ENCODE measurements at places on chromosomes 5 and 9.
A peak's percentile ranks its signal among the peaks of the same experiment; 100 is the strongest.

DNA sequence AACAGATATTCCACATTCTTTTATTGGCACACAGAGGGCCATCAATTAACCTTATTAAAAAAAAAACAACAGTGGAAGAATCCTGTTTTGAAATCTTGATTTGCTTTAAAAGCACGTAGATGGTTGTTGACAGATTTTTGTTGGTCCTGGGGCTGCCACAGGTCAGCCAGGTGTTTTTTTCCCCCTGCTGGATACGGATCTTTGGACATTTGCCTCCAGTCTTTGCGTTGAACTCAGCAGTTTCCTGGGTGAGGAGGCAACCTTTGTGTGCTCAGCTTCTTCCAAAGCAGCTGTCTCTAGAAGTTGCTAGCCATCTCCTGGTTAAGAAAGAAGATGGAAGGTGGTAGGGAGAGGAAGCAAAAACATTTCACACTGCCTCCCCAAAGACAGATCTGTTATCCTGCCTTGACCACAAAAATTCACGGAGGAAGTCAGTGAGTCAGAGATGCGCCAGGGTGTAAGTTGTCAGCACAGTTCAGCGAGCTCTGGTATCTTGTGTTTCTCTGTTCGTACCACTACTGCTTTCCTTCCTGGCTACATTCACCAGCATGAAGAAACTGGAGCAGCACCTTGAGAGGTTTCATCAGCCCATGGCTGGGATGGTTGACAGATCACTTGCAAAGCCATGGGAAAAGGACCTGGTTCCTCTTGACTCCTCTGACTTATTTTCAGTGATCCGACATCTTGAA lies 207.3 kb downstream of the ARHGAP26 start:
- peak; percentile 25 for DNase-seq

DNA sequence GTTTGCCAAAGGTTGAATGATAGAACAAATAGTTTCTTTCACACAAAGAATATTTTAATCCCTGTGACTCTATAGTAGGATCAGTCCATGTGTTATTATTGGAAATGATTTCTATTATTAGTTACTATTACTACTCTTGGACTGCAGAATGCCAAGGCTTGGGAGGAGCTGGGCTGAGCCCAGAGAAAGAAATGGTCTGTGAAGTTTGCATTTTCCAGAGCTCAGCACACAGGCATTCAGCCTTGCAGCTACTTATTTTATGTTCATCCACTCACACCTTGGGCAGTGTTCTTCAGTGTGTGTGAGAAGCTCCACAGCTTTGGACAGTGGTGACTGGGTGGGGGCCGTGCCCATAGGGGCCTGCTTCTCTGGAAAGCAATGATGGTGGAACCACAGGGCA lies 583.1 kb downstream of the CCDC171 start:
- no peak for DNase-seq

- no peak for DNase-seq
These were observed 41.2 kb upstream of the RIOK2 start for GRCh38 chr5:97224112-97224750.

GRCh38 chr9:114276908-114277821 lies 45.7 kb upstream of the ORM1 start:
- no peak for DNase-seq

DNA sequence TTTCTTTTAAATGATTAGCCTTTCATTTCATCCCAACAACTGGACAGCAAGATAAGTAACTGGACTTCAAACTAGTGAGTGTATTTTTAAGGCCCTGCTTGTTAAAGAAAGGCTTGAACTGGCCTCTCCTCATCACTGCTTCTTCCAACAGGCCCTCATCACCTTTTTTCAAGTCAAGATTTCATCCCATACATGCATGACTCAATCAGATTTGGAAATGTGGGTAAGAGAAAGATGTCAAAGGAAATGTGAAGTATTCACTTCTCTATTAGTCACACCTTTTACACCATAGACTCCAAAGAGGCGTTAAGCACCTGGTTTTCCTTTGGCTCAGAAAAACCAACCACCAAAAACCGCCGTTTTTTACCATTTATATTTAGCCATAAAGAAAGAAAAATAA lies 4.9 kb downstream of the NR4A3 start:
- DNase-seq, result no peak

DNA sequence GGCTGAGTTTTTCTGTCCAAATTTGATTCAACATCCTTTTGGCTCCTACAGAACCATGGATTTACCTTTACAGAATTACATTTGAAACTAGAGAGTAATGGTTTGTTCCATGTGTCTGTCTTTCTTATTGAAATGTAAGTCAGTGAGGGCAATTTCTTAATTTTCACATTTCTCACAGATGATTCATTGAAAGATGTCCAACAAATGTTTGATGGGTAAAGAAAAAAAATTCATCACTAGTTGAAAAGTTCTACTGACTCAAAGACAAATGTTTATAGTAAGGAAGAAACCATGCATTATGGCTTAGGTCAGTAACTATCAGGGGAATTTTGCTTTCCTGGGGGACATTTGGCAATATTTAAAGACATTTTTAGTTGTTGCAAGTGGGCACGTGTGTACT lies 131.6 kb upstream of the TRPM3 start:
- DNase-seq, result no peak

DNA sequence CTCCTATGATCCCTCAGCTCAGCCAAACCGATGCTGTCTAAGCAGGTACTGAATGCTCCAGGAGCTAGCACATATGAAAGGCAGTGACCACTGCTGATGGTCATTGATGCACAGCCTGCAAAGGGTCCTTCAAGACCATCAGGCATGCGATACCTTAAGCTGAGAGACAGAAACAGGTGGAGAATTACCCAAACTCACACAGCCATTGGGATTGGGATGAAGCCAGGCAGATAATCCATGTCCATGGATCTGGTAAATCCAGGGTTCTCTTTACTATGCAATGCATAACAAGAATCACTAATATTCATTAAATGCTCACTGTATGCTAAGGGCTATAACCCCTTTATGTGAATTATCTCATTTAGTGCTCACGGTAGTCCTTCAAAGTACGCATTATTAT lies 36.2 kb downstream of the RAPGEF1 start:
- DNase-seq, result no peak

- no peak for DNase-seq
These were observed 34.7 kb downstream of the COL27A1 start for GRCh38 chr9:114189823-114190562.

DNA sequence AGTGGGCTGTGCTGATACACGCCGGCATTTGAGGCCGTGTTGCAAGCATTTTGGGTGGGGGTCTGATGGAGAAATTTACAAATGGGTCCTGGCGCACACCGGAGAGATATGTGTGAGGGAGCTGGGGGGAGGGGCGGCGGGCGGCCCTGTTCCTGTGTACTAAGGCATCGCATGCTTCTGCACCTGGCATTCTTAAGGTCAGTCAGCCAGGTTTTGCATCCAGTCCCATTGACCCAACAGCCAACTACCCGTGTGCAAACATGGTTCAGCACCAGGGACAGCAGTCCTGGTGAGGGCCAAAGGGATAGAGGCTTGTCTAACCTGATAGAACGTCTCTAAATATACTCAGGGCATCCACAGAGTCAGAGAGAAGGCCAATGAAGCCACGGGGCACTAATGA lies 839 bp downstream of the GABRG2 start:
- peak; percentile 27 for DNase-seq

DNA sequence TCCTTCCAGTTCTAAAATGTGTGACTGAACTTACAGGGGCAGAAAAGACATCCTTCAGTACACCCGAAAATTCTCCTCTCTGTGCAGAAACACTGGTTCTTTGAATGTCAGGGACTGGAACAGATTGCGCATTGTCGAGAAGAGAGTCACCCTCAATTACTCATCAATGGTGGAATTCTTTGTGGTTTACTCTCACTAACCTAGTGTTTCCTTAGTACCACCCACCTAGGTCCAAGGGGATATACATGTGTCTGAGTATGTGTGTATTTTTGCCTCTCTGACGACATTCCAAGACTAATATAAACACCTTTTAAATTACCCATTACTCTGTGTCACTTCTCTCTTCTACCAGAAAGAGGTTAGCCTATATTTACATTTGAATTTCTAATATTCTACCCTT lies 660.8 kb downstream of the TLE1 start:
- no peak for DNase-seq

DNA sequence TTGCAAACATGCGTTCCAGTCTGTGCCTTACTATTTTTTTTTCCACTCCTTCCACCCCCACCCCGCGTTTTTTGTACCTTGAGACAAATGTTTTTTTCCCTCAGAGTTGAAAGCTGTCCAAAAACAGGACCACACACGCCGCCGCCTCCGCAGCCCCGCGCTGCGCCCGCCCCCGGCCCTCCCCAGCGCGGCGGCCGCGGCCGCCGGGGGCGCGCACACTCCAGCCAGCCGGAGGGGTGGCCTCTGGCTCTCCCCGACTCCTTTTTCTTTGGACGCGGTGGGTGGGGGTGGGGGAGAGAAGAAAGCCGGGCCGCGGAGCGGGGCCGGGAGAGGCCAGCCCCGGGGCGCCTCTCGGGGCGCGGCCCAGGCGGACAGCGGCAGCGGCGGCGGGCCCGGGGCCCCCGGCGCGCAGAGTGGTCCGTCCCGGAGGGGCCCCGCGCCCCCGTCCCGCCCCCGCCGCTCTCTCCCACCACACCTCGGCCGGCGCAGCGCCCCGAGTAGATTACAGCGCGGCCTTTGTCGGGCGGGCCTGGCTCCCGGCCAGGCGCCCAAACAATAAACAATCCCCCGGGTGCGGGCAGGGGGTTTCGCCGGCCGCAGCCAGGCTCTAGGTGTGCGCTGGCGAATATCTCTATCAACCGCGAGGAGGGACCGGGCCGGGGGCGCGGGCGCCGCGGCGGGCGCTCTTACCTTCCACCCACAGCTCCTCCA lies 10.9 kb downstream of the PTCH1 start:
- DNase-seq, result peak; percentile 45

- no peak for DNase-seq
These were observed 114.1 kb downstream of the MUSK start for GRCh38 chr9:110782701-110783100.

Measured in Ammon's horn (tissue), 1 donor.